ENCODE measurements at places on chromosomes 13 and 19.
A peak's percentile ranks its signal among the peaks of the same experiment; 100 is the strongest.

DNA sequence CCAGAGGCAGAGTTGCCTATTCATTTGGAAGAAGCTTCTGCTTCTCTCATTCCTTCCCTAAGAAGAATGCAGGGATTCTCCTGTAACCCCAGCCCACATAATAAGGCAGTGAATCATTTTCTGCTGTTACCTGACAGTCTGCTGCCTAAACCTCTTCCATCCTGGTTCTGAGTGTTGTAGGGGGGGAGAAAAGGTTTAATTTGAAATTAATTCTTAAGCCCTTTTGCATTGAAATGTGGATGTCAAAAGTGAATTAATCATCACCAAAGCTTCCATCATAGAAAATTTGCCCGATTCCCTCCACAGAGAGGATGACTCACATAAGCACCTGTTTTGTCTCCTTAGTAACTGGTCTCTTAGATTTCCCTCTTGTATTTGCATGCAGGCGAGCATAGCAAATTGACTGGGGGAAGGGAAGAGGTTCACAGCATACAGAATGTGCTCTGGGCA, 146.7 kb upstream of the FNDC3A start:
- no peak for DNase-seq

DNA sequence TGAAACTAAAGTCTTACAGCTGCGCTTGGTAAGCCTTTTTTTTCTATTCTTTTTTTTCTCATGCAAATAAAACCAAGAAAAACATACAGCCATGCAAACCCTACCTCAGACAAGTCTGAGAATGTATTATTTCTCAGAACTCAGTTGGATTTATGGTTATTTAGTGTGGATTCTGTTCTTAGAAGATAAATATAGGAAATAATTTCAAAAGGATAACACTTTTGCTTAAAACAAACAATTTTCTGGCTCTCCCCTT, 40.7 kb upstream of the TNFSF11 start:
- DNase-seq: no peak

GRCh38 chr13:94251831-94252608, 227.5 kb downstream of the DCT start:
- DNase-seq: peak; percentile 58

- peak; percentile 85 for DNase-seq
These were observed 193.9 kb upstream of the RNF113B start for GRCh38 chr13:98370806-98371515.

DNA sequence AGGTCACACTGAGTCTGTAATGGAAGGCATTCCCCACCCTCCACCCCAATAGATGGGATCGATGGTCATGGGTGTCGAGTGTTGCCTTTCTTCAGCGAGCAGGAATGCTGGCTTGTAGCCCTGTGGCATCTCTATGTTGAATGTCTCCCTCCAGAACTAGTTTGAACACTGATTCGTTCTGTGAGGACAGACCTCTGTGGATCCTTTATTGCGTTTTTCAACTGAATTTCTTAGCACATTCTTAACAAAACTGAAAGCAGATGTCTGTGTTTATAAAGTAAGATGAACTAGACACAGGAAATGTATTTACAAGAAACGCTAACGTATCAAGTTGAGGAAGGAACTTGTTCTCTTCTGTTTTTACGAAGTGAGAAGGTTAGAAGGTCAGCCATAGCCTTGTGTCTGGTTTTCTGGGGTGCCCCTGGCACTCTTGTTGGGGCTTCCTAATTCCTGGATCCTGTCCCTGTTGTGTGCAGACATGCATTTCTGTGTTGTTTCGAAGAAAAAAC, 36.8 kb upstream of the TM9SF2 start:
- peak; percentile 17 for DNase-seq

- no peak for DNase-seq
These were observed 226.3 kb downstream of the FGF9 start for GRCh38 chr13:21897161-21897560.

DNA sequence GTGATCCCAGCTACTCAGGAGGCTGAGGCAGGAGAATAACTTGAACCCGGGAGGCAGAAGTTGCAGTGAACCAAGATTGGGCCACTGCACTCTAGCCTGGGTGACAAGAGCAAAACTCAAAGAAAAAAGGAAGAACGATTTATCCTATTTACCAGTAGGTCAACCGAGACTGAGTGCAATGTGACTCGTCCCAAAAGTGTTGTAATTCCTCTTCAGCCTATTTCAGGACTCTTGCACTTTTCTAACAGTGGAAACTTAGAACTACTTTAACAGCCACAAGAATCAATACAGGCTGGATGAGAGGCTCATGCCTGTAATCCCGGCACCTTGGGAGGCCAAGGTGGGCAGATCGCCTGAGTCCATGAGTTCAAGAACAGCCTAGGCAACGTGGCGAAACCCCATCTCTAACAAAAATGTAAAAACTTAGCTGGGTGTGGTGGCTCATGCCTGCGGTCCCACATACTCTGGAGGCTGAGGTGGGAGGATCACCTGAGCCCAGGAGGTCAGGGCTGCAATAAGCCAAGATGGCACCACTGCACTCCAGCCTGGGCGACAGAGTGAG, 4.3 kb upstream of the NR1H2 start:
- DNase-seq: no peak

DNA sequence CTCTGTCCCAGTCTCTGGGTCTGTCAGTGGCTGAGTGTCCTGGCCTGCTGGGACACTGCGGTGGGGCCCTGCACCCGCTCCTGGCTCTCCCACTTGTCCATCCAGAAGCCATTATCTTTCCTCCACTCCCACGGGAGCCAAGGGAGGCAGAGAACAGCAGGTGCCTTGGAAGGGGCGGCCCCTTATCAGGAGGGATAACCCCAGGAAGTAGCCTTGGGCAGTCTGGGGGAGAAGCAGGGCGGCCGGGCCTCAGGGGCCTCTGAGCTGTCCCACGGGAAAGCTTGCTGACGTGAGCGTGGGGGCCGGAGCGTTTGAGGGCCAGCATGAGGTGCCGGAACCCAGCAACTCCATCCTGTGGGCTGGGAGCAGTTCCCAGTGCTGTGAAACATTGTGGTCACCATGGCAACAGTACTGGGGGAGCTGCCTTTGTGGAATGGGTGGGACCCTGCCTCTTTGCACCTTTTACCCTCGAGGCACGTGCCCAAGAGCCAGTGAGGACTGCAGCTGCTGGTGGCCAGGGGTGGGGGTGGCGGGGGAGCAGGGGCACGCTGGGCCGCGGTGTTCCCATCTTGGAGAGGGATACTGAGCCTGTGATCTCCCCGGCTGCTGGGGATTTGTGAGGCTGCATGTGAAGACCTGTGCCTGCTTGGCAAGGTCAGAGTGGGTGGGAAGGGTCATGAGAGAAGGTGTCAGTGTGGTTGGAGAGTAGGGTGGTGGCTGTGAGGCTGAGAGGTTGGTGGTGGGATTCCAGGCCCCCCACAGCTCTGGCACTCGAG, 20.9 kb downstream of the KLHL26 start:
- no peak for DNase-seq

GRCh38 chr19:18901491-18901890, 5.5 kb upstream of the CERS1 start:
- DNase-seq: no peak

GRCh38 chr19:52687684-52688083, 47.2 kb downstream of the ZNF611 start:
- no peak for DNase-seq

- no peak for DNase-seq
These were observed 15.0 kb downstream of the MYO9B start for GRCh38 chr19:17090583-17090982.

DNA sequence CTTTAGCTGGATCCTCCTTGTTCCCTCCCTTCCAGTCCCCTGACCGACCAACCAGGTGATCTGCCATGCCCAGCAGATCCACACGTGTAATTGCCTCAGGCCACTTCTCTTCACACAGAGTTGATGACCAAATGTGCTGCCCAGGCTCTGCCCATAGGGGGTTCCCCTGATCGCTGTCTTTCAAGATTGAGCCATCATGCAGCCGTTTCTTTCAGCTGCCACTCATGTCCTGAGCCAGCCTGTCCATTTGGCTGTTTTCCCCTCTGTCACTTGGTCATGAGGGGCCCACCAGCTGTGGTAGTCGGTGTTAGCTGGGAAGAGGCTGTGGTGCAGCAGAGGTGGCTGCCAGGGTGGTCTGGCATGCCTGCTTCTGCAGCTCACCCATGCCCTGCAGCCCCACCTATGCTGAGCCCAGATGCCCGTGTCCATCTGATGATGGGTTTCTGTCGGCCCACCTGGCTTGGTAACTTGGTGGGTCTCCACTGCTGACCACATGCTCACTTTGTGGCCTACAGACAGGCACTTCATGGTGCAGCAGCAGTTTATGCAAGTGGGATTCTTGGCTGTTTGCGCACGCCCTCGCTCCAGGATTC, 35.6 kb upstream of the GPR183 start:
- no peak for DNase-seq

All from GM04504 (cell line).